ENCODE measurements at places on chromosomes 11 and 22. TPM values are rescaled to one million over a fixed set of nuclear protein-coding genes. Genes with fewer than 3 reads are reported as not detected.

Gene MFNG
- total RNA-seq: 3.5 TPM

Gene SCN3B
- total RNA-seq: 1.2 TPM

Gene MYRF
- total RNA-seq: 0.24 TPM

Gene GLYAT
- total RNA-seq: not detected

Gene ANO5
- under 0.01 TPM for total RNA-seq

Gene MN1
- total RNA-seq: 1.5 TPM

Gene PCNX3
- 41.4 TPM for total RNA-seq

All from mammary epithelial cell (primary cell).